ENCODE measurements at places on chromosomes 13 and 19. TPM values are rescaled to one million over a fixed set of nuclear protein-coding genes. Genes with fewer than 3 reads are reported as not detected.

Gene KPTN
- total RNA-seq, result 3.4 TPM

GRCh38 chr13:29847501-29847983, 2.9 kb downstream of the UBL3 start:
- no peak for ATAC-seq

GRCh38 chr13:91123456-91124127, 223.9 kb upstream of the MIR17HG start:
- ATAC-seq, result no peak

DNA sequence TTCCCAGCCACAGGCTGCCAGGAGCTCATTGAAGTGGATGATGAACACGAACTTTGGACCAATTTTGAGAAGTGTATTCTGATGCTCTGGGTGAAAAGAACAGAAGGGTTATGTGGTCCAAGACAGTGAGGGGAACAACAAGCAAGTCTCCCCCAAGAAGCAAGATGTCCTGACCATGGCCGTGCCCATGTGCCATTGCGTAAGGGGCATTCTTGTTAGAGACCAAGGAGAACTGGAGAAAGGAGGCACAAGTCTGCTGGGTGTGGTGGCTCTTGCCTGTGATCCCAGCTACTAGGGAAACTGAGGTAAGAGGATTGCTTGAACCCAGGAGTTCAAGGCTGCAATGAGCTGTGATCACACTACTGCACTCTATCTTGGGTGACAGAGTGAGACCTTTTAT, 27.0 kb upstream of the UBAC2 start:
- no peak for ATAC-seq

- no peak for ATAC-seq
Observed at GRCh38 chr13:51955281-51955771, 55.9 kb downstream of the ATP7B start.

GRCh38 chr19:23597661-23598060, 89.4 kb downstream of the ZNF675 start:
- no peak for ATAC-seq

DNA sequence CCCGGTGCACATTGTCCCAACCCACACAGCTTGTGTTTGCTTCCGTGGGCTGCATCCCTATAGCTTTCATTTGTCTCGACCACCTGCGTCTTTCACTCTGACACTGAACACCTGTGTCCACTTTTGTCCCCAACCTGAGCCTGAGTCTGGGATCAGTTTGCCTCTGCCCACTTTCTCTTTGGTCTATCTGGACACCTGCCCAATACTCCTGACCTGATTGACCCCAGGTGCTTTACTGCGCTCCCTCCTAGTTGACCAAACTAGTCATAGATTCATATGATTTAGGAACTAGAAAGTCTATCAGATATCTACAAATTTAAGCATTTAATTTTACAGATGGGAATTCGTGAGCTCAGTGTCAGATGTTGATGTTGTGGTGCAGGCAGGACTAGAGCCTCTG, 209.9 kb downstream of the DCT start:
- ATAC-seq, result no peak

- no peak for ATAC-seq
Observed at GRCh38 chr19:40398417-40399131, 8.6 kb upstream of the HIPK4 start.

Gene SERPINE3
- total RNA-seq, result not detected

DNA sequence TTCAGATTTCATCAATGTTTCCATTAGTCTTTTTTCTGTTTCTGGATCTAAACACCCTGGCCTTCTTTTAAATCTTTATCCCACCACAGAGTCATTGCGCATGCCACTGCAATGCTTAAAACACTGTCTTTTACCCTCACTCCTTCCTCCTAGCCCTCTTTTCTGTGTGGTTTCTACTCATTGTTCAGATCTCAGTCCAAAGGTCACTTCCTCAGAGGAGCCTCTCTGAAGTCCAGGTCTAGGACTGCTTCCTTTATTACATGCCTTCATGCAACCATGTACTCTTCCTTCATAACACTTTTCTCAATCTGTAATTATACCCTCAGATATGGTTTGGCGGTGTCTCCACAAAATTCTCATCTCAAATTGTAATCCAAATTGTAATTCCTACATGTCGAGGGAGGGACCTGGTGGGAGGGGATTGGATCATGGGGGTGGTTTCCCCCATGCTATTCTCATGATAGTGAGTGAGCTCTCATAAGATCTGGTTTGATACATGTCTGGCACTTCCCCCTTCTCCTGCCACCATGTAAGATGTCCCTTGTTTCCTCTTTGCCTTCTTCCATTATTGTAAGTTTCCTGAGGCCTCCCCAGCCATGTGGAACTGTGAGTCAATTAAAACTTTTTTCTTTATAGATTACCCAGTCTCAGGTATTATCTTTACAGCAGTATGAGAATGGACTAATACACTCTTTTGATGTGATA, 808.9 kb downstream of the DIAPH3 start:
- no peak for ATAC-seq

Gene MAU2
- 17.9 TPM for total RNA-seq

GRCh38 chr19:42421101-42421500, 6.1 kb downstream of the LIPE start:
- no peak for ATAC-seq

DNA sequence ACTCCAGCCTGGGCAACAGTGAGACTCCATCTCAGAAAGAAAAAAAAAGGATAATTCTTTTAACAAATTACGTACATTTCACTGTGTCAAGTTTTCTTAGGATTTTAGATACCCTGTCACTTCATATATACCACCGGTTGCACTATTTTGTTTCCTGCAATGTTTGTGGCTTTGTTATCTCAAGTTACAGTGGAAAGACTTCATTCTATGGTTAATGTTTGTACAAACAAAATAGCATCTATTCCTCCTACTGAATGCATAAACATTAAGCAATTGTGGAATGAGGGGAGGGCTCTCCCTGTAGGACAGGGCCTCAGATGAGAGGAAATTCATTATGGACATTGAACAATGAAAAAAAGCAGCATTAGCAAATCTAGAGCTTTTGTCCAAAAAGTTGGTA, 120.1 kb downstream of the DNAJC3 start:
- no peak for ATAC-seq

- no peak for ATAC-seq
Observed at GRCh38 chr13:31357581-31357980, 157.8 kb downstream of the B3GLCT start.

DNA sequence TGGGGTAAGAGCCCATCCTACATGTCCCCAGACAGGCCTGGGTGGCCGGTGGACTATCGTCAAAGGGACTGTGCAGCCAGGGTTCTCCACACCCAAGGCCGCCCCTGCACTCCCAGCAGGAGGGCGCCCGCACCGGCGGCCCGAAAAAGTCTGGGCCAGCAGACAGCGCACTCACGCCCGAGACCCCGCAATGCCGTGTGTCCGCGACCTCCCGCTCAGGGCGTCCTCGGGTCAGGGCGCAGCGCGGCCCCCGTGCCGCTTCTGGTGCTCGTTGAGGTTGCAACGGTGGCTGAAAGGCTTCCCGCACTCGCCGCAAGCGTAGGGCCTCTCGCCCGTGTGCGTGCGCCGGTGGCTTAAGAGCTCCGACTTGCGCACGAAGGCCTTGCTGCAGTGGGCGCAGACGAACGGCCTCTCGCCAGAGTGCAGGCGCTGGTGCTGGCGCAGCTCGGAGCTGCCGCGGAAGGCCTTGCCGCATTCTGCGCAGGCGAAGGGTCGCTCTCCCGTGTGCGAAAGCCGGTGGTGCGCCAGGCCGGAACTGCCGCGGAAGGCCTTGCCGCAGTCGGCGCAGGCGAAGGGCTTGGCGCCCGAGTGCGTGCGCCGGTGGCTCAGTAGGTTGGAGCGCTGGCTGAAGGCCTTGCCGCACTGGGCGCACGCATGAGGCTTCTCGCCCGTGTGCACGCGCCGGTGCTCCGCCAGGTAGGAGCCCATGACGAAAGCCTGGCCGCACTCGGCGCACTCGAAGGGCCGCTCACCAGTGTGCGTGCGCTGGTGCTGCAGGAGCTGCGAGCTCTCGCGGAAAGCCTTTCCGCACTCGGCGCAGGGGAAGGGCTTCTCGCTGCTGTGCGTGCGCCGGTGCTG, 2.8 kb upstream of the A1BG start:
- ATAC-seq, result no peak

- ATAC-seq, result no peak
Observed at GRCh38 chr19:3573858-3574637, 1.3 kb downstream of the HMG20B start.

- ATAC-seq, result no peak
Observed at GRCh38 chr19:38989066-38989605, 13.6 kb upstream of the FBXO17 start.

Gene HOMER3
- total RNA-seq, result 27.7 TPM

GRCh38 chr19:792306-792885, 4.9 kb upstream of the PTBP1 start:
- no peak for ATAC-seq

Data from gastroesophageal sphincter (tissue), 4 donors.